ENCODE measurements at places on chromosomes 1 and 21.

GRCh38 chr1:164699815-164700491 lies 141.0 kb downstream of the PBX1 start:
- DNase-seq = no peak

- no peak for DNase-seq
These were observed 72.3 kb upstream of the NR5A2 start for GRCh38 chr1:199955235-199955634.

- DNase-seq = no peak
These were observed 55.3 kb downstream of the GNB1 start for GRCh38 chr1:1835546-1835945.

- no peak for DNase-seq
These were observed 392.6 kb upstream of the VAMP3 start for GRCh38 chr1:7378346-7379130.

GRCh38 chr21:46108827-46109312 lies 11.0 kb downstream of the COL6A2 start:
- no peak for DNase-seq

GRCh38 chr1:209380420-209380819 lies 203.1 kb upstream of the CAMK1G start:
- no peak for DNase-seq

- DNase-seq = no peak
These were observed 46.1 kb downstream of the SLC44A3 start for GRCh38 chr1:94866164-94866807.

- DNase-seq = no peak
These were observed 254.7 kb downstream of the LRRIQ3 start for GRCh38 chr1:73943270-73943669.

GRCh38 chr1:160658814-160659193 lies 12.0 kb upstream of the SLAMF1 start:
- DNase-seq = no peak

DNA sequence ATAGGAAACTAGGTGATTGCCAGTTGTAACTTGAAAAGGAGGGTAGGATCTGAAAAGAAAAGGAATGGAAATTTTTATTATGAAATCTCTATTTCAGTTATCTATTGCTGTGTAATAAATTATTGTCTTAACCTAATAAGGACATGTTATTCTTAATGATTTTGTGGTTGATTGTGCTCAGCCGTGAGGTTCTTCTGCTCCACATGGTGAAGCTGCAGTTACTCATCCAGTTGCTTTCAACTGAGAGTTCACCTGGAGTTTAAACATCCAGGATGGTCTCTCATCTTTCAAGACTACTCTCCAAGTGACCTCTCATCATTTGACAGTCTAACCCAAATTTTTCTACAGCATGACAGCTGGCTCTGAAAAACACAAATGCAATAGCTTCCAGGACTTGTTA lies 96.0 kb downstream of the ATG4C start:
- DNase-seq = no peak

DNA sequence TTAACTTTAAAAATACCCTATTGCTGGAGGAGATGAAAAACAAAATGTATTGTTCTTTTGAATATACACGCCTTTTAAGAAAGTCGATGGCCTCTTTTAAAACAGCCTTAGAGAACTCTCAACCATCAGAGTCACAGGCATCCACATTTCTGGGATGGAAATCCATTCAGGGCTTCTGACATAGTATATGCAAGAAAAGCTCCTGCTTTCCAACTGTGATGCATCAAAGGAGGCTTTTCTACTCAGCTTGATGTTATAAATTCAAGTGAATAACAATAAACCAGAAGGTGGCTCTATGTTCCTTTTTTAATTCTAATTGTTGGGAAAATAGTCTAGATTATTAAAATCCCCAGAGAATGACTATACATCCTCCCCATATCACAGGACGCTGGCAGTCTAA lies 398.8 kb upstream of the CXADR start:
- no peak for DNase-seq

GRCh38 chr1:198686069-198686728 lies 47.4 kb downstream of the PTPRC start:
- no peak for DNase-seq

- DNase-seq = no peak
These were observed 23.3 kb downstream of the UBASH3A start for GRCh38 chr21:42426876-42427480.

DNA sequence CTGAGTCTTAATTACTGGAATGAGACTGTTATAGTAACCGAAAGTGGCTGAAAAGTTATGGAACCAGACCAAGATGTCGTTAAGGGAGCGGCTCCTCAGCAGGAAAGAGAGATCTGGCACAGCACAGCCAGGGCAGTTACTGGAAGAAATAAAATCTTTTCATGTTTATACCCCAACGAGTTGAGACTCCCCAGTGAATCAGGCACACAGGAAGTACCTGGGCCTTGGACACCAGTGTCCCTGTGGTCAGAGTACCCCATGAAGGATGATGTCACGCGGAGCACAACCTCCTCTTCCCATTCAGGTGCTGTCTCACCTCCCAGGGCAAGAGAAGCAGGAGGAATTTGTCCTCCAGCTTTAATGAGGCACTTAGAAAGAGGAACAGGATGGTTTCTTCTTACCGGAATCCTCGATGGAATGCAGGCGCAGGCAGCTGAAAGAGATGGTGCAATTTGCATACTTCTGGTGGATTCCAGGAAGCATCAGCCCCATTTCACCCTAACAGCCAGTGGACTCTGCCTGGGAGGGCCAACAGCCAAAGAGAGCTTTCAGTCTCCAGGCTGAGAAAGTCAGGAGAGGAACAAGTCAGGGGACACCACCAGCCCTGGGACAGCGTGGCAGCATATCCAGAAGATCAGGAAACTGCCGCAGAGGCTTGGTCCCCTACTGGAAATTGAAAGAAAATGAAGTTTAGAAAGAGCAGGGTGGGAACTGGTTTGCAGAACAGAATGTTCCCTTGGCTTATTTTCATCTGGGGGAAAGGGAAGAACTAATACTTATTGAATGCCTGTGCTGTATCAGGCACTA lies 35.9 kb upstream of the CTTNBP2NL start:
- DNase-seq = no peak

DNA sequence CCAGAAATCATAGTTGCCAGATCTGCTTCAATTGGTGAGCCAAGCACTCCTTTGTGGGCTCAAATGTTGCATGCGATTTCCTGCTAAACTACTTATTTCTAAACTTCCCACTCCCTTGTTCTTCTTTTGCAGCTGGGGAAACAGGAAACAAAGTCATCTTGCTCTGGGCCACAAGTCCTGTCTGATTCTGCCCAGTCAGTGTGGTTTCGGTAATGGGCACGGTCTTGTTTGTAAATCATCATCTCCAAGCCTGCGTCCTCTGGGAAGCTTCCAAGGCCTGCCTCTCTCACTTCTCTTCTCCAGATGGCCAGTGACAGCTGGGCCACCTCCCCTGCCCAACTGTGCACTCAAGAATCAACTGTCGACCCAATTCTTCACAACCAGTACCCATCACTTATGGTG lies 4.4 kb downstream of the S100A8 start:
- DNase-seq = no peak

- DNase-seq = no peak
These were observed 228.4 kb downstream of the SEC16B start for GRCh38 chr1:177741476-177741875.

DNA sequence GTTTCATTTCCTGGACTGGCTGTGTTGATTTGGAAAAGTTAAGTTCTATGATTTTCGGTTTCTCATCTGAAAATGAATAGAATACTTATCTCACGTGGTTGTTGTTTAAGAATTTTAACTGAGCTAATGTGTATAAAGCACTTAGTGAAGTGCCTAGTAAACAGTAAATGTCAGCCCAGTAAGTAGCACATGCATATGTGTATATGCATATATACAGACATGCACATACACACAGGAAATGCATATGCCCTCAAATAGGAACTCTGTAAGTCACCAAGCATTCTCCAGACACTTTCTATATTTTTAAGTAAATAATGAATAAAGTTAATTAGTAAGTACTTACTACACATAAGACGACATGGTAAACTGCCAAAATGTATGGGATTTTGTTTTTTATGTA lies 128.6 kb downstream of the CLEC20A start:
- DNase-seq = no peak

DNA sequence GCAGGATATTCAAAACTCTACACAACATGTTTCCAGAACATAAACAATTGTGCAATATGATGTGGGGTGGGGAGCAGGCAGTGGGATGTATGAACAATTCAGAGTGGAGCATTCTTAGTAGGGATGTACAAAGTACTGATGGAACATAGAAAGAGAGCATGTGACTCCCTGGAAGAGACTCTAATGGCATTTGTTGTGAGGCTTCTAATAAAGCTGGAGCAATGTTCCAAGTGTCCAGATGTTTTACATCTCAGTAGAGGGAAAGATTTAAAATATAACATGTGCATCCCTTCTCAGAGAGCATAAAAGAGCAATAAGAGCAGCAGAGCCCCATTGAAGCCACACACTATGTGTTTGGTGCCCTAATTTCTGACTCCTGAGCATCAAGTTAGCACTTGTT lies 116.5 kb downstream of the BRINP2 start:
- no peak for DNase-seq

GRCh38 chr1:204319462-204319861 lies 40.3 kb downstream of the PLEKHA6 start:
- DNase-seq = no peak

- no peak for DNase-seq
These were observed 22.1 kb downstream of the INSL5 start for GRCh38 chr1:66778969-66779368.

DNA sequence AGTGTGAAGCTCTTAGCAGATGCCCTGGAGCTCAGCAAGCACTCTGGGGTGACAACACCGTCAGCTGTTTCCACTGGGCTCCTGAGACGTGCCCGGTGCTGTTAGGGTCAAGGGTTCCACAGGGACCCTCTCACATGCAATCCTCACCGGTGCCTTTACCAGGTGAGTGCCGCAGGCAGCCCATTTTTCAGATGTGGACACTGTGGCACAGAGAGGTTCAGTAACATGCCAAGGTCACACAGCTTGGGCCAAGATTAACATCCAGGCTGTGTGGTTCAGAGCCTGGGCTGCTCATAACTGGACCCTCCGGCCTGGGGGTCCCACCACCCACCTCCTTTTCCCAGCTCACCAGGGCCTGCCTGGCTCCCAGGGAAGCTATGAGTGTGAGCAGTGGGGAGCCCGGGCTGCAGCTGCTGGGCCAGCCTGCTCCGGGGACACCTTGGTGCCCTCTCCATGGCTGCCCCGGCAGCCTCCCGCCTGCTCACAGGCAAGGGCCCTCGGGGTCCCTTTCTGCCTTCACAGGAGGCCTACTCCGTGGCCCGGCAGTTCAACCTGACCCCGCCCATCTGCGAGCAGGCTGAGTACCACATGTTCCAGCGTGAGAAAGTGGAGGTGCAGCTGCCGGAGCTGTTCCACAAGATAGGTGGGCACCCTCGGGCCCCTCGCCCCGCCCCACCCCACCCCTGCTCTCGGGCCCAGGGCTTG lies 49.3 kb downstream of the KCNAB2 start:
- no peak for DNase-seq

GRCh38 chr1:234778221-234779159 lies 168.5 kb upstream of the IRF2BP2 start:
- no peak for DNase-seq

DNA sequence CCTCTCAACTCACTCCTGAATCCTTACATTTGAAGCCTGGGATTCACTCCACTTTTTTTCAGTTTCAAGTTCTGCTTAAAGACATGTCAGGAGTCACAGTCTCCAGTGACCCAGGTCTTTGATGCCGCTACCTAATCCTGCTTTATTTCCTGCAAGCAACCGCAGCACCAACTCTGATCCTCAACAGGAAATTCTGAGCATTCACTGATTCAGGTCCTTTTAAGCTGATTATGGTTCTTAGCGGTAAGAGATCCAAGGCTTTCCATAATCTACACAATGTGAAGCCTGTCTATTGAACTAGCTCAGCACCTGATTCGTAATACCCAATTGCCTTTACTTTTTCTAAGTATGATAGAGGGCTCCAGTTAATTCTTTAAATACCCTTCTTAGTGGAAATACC lies 43.7 kb upstream of the PIGC start:
- DNase-seq = no peak

GRCh38 chr1:161119092-161119903 lies 1.4 kb downstream of the NIT1 start:
- DNase-seq = peak; percentile 58

GRCh38 chr1:9440261-9440660 lies 99.0 kb upstream of the SLC25A33 start:
- DNase-seq = no peak

GRCh38 chr1:12464598-12465056 lies 153.4 kb downstream of the DHRS3 start:
- DNase-seq = no peak

DNA sequence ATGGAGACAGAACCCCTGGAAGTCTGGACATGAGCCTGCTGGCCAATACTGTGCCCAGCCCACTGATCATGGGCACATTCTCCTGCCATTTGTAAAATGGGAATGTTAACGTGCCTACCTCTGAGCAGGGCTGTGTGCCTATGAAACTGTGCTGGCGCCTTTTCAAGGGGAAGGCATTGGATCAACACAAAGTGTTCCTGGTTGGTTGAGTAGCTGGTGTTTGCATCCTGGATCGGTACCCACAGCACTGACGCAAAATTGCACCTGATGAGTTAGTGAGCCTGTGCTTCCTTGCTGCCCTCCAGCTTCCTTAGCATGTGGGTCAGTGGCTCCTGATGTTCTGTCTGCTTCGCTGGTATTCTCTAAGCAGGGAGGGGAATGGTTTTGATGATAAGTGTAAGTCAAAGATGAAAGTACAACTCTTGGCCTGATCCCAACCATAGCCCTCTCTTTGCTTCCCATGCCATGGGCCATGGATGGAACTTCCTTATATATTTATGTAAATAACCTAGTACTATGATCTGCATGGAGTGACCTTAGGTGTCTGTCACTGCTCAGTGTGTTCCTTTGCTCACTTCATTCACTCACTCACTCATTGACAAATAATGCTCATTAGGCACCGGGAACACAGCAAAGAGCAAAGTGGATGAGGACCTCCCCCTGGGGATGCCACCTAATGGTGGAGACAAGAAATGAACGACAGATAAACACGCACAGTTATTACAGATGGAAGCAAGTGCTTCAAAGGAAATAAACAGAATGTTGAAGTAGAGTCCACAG lies 22.7 kb downstream of the MAB21L3 start:
- DNase-seq = no peak

DNA sequence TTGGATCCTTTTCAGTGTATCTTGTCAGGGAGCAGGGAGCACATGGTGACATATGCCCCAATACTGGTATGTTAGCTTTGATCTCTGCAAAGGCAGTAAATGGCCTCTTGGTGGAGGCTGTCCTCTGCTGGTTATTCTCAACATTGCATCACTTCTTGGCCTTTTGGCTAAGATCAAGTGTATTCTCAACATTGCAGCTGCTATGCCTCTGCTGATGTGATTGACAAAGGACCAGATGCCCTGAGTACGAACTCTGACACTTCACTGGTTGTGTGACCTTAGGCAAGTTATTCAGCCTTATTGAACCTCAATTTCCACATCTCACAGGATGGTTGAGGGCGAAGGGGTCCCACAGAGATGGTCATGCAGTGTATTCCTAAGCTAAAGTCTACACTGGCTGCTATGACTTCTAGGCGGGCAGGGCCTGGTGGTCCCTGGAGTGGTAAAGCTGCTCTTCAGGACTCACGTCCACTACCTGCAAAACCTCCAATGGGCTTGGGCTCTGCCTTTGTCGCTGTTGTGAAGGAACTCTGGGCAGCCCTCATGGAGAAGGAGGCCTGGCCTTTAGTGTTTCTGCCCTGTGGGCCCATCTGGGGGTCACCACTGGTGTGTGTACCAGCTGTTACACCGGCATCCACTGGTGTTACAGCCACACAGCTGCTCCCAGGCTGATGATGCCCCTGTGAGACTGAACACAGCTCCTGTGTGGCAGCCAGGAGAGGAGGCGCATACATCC lies 64.8 kb downstream of the DNTTIP2 start:
- peak; percentile 15 for DNase-seq

All from stimulated activated CD4-positive, alpha-beta T cell treated with anti-CD3 and anti-CD28 coated beads, TNF-alpha, amount 100 ng/mL, for 24 hours (primary cell).